Activated CD8-positive, alpha-beta memory T cell treated with anti-CD3 and anti-CD28 coated beads for 1 hour (primary cell): ENCODE measurements at places on chromosomes 1 and 21.

GRCh38 chr1:218878369-218878768 lies 295.3 kb upstream of the LYPLAL1 start:
- no peak for DNase-seq

DNA sequence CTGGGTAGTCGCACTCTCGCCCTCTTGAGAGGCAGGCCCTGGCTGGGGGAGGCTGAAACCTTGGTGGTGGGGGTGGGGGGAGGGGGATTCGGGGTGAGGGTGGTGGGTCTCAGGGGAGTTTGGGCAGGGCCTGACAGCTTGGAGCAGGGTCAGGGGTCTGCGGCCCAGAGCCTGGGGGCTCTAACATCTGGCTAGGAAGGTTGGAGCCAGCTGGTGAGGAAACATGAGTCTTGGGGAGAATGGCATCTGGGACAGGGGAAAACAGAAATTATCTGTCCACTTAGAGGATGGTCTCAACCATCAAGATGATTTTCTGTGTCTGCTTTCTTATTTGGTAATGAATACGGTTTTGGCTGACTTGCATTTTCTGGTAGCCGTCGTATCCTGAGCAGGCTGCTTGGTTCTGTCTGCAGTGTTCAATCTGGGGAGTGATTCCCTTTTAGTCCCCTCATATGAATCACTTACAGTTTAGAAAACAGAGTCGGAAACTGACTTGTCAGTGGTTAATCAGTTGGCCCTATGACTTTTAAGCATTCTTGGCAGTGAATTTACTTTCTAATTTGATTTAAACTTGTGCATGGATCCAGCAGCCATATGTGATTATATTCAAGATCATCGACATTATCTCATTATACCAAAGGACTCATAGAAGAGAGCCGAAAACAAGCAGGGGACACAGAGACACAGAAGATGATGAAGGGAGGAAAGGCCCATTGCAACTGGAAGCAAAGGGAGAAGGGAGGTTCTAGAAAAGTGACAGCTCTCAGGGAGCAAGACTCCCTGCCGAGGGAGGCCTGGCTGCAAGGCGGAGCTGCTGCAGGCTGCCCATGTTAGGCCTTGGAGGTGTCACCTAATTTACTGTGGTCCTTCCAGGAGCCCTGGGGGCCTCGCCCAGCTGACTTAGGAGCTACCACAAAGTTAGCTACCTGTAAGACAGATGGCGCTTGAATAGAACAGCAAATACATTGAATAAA lies 237.6 kb downstream of the SDCCAG8 start:
- no peak for DNase-seq

GRCh38 chr1:11339346-11340232 lies 66.6 kb downstream of the UBIAD1 start:
- DNase-seq = no peak

DNA sequence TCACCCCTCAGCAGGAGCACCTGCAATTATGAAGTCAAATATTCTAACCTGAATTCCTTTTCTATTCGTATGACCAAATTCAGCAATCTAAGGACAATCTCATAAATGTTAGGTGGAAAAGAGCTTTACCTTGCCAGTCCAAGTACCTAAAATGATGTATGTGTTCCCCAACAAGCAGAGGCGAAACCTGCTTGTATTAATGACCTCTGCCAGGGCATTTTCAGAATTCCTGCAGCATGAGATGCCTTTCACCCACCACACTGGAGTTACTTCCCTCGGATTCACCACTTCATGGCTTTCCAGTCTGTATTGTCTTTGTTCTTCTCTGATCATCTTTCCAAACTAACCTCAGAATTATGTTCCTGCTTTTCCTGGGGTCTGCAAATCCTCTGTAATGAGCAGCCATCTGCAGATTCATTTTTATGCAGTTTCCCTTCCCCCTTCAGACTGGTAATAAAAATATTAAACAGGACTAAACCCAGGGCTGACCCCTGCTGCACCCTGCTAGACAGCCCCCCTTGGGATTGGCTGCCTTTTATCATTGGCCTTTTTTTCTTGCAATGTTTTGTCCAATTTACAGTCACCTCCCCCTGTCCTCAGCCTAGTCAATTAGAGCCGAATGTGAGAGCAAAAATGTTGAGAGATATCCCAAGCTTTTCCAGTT lies 26.6 kb upstream of the CASQ2 start:
- no peak for DNase-seq

GRCh38 chr1:215672482-215672881 lies 105.4 kb downstream of the KCTD3 start:
- no peak for DNase-seq

GRCh38 chr1:240667351-240667750 lies 55.4 kb upstream of the GREM2 start:
- DNase-seq = no peak

DNA sequence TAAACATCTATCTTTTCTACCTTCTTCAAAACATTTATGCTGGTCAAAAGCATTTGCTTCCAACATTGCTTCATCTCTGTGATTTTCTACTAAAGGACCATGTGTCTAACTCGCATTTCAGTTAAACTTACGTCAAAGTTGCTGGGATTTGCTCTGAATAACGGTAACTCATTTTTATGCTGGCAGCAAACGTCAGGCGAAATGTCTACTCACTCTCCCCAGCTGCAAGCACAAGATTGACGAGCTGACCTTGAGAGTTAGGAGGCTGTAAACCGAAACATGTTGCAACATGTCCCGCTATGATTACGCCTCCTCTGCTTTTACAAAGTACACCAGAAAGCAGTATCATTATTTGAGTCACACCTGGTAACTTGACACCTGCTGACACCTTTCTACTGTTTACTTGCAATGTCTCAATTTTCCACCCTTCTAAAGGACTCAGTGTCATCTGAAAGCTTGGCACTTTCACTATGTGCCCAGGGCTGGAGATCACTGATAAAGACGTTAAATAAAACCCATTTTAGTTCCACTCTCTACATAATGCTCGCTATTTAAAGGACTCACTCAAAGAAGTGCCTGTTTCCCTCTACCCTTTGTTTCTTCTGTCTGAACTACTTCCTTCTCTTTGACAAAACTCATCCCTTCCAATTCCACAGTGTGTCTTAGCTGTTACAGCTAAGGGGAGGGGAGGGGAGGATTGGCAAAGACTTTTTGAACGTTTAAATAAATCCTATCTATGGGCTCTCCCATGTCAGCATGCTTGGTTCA lies 111.9 kb downstream of the PTPN14 start:
- DNase-seq = no peak

DNA sequence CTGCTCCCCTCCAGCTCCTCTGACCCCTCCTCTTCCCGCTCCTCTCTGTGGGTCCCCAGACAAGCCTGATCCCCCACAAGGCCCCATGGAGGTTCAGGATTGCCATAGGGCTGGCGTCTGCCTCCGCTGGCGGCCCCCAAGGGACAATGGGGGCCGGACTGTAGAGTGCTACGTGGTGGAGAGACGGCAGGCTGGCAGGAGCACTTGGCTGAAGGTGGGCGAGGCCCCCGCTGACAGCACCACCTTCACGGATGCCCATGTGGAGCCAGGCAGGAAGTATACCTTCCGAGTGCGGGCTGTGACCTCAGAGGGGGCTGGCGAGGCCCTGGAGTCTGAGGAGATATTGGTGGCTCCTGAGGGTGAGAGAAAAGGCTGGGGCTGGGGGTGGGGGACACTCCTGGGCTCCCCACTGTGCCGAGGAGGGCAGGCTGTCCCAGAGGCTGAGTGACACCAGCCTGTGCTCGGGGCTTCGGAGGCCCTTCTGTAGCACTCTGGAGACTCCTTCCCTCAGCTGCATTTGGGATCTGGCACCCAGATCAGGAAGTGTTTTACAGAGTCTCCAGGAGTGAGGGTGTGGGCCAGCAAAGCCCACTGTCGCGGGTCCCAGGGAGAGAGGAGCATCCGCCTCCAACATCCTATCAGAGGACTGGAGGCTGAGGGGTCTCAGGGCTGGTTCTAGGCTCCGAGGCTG lies 25.9 kb downstream of the IGFN1 start:
- no peak for DNase-seq

GRCh38 chr1:234861761-234862160 lies 251.8 kb upstream of the IRF2BP2 start:
- DNase-seq = no peak

DNA sequence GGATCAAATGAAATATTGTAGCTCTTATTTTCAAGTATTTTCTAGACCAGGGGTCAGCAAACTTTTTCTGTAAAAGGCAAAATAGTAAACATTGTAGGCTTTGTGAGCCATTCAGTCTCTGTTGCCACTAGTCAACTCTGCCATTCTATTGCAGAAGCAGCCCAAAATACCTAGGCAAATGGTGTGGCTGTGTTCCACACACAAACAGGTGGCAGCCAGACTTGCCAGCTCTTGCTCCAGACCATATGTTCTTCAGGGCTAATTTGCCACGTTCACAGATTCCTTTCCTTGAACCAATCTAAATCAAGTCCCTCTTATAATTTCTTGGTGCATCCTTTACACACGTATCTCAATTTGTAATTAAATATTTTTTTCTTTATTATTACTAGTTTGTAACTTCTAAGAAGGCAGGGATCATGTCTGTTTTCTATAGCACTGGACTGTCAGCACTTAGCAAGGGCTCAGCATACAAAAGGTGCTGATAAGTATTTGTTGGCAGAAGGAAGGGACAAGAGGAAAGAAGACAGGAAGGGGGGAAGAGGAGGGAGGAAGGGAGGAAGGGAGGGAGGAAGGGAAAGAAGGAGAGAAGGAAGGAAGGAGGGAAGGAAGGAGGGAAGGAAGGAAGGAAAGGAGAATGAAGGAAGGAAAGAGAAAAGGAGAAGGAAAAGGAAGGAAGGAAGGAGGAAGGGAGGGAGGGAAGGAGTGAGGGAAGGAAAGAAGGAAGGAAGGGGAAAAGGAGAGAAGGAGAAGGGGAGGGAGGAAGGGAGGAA lies 106.5 kb upstream of the EDEM3 start:
- DNase-seq = no peak

GRCh38 chr1:112465122-112465521 lies 43.6 kb upstream of the WNT2B start:
- no peak for DNase-seq

DNA sequence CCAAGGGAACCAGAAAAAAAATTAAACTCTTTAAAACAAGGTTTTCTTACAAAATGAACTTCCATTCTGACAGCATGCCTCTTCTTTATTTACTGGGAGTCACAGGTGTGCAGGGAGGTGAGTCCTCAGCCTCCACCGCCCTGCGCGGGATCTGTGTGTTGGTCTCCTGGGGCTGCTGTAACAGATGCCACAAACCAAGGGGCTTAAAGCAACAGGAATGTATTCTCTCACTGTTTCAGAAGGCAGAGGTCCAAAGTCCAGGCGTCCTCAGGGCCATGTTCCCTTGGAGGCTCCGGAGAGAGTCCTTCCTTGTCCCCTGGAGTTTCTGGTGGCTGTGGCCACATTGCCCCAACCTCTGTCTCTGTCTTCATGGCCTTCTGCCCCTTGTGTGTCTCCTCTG lies 123.6 kb upstream of the C1orf174 start:
- DNase-seq = no peak

- no peak for DNase-seq
These were observed 70.1 kb downstream of the SLC25A24 start for GRCh38 chr1:108129999-108130398.

GRCh38 chr1:111864862-111865261 lies 109.2 kb downstream of the DDX20 start:
- no peak for DNase-seq
